Brain pericyte (primary cell): ENCODE measurements at places on chromosomes 13 and 19.

- DNase-seq = no peak
Observed at GRCh38 chr13:28438598-28439334, 56.2 kb downstream of the FLT1 start.

GRCh38 chr13:113625965-113626721 is 31.9 kb downstream of the ATP4B start:
- DNase-seq = no peak

- DNase-seq = no peak
Observed at GRCh38 chr13:102002287-102002686, 399.6 kb downstream of the FGF14 start.

DNA sequence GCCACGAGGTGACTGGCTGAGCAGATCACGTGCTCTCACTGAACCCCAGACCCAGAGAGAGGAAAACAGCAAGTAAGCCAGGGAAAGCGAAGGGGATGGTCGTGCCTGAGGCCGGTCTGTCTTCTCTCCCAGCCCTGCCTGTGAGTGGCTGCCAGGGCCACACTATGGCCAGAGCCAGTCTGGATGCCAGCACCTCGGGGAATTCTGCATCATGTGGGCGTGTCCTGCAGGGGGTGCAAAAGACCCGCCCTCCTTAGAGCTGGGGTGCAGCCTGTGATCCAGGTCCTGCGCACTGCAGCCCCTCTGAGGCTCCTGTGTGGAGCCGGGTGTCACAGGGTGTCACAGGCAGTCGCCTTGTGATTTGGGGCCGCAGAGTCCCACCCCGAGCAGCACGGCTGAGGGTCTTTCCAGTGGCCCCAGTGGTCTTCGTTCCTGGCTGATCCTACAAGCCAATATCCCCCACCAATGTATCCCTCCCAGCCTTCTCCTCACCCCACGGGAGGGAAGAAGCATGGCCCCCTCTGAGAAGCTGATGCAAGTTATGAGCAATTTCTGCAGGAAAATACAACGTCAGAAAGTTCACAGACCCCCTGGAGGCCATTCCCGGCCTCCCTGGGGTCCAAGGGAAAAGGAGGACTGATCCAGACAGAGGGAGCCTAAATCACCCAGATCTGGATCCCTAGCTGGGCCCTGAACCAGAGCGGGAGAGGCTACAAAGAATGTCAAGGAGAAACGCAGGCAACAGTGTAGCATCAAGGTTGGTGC is 7.7 kb downstream of the PPP1R12C start:
- DNase-seq = no peak

DNA sequence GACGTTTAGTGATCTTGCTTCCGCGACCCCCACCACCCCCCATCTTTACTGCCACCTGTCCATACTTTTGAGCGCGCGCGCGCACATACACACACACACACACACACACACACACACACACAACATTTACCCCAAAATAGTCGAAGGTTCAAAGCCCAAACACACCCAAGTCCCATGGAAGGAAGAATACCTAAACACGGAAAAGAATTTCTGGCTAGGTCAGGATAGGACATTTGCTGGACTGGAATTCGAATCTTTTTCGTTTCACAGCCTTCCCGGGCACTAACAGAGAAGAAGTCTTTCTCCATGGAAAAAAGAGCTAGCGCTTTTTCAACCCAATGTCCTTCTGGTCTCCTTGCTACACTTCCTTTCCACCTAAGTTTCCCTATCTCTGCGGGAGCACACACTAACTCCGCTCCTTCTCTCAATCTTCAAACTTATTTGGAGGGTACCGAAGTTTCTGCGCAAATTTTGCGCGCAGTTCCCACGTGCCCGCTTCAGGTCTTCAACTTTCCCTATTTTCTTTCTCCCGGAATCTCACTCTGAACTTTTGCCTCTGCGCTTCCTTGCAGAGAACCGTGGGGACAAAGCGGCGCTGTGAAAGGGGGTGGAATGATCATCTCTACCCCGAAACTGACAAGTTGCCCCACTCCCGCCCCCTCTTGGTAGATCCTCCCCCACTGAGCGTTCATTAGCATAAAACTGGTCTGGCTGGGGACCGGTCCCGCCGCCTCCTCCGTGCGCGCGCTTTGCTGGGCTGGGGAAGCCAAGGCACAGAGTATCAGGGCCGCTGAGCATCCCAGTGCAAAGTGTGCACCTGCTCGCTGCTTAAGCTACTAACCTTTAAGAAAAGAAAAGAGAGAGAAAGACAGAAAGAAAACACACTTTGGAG is 2.7 kb downstream of the DACH1 start:
- DNase-seq = no peak

GRCh38 chr19:29942404-29943261 is 594 bp downstream of the URI1 start:
- no peak for DNase-seq

DNA sequence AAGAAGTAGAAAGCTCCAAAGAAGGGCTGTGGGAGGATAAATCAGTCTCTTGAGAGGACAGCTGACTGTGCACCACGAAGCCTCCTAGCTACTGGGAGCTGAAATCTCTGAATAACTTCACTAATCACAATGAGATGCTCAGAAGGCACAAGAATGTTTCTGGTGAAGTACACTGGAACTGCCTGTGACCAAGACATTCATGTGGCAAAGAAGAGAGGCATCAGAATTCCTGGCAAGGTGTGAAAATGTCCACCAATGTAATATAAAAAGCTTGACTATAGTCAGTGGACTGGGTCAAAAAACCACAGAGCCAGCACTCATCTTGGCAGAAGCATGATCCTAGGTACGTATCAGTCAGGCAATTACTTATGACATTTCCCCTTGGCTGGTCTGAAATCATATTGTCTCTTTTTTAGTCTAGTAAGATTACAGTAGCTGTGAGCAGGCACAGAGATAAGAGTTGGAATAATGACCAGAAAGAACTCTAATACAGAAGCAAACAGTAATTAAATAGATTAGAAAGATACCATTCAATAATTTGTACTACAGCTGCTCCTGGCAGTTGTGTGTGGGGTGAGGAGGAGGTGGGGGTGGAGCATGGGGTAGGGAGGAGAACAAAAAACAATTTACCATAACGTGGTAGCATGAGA is 434.7 kb downstream of the DIAPH3 start:
- no peak for DNase-seq

GRCh38 chr19:29521291-29522075 is 4.3 kb upstream of the VSTM2B start:
- DNase-seq = no peak

GRCh38 chr19:34454091-34454490 is 25.9 kb downstream of the UBA2 start:
- DNase-seq = no peak

- DNase-seq = no peak
Observed at GRCh38 chr13:44449999-44450821, 76.6 kb downstream of the SERP2 start.

GRCh38 chr13:75637181-75637750 is 1.1 kb downstream of the LMO7 start:
- DNase-seq = no peak

- DNase-seq = no peak
Observed at GRCh38 chr13:32427852-32428580, at the start of gene N4BP2L1. Gene N4BP2L1, minus strand, starts transcription at chr13:32428130. Its CDS starts 48 bp downstream, at chr13:32428082.

DNA sequence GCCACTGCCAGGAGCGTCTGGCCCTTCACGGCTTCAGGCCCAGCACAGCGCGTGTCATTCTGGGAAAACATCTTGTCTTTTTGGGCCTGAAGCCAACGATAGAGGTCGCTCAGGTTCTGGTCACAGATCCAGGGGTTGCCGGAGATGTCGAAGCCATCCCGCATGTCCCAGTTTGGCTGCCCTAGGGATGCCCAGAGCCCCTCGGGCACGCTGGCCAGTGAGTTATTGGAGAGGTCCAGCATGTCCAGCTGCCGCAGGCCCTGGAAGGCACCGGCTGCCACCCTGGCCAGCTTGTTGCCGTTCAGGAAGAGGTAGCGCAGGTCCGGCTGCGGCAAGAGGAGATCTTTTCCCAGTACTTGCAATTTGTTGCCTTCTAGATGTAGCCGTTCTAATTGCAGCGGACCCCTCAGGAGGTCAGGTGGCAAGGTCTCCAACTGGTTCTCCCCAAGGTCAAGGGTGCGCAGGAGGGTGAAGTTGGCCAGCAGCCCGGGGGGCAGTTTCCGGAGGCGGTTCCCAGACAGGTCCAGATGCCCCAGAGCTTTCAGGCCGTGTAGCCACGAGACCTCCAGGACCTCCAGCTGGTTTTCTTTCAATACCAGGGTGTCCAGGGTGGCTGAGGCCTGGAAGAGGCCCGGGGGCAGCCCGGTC is 1.8 kb downstream of the LRG1 start:
- no peak for DNase-seq

DNA sequence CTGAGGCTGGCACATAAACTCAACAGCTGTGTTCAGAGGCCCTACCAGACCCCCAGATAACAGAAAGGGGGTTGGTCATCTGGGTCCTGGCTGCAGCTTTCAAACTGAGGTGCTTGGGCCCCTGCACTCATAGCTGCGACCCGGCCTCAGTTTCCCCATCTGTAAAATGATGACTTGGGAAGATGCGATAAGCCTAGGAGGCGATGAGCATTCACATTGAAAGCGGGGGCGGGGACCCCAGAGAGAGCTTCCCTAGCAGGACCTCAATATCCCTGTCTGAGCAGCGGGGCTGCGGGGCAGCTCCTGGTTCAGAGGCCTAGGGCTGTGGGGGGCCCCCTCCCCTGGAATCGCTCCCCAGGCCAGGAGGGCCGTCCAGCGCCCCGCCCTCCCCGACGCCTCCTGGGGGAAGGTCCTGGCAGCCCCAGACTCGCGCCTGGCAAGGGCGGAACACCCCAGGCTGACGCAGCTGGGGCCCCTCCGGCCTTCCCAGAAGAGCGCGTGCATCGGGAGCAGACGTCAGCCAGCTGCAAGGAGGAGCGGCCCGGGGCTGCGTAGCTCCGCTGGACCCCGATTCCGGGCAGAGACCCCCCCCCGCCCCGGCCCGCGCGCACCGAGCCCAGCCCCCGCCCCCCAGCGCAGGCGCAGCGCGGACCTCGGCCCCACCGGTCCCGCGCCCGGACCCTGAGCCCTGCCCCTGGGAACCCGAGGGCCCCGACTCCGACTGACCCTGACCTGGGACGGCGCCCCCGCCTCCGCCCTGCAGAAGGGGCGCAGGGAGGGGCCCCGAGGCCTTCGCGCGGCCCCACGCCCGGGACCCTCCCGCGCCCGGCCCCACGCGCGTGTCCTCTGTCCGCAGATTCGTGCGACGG is 3.5 kb downstream of the FSTL3 start:
- no peak for DNase-seq

- no peak for DNase-seq
Observed at GRCh38 chr13:37139356-37139755, 33.9 kb upstream of the CSNK1A1L start.

- DNase-seq = no peak
Observed at GRCh38 chr19:7789447-7789846, 26.4 kb downstream of the CLEC4M start.

DNA sequence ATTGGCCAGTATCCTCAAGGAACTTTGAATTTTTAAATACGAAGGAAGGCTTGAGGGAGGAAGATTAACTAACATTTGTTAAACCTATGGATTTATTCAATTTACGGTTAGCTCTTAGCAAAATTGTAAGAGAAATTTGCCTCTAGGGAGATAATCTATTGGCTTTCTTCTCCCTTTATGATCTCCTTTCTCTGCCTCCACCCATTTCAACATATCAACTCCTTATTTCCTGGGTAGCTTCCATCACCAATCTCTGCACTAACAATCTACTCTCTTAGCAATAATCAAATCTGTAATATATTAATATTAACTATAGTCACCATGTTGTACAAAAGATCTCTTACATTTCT is 233.9 kb upstream of the CSNK1A1L start:
- DNase-seq = no peak

GRCh38 chr19:47310819-47311218 is 1.2 kb downstream of the C5AR1 start:
- no peak for DNase-seq

- DNase-seq = no peak
Observed at GRCh38 chr19:54107876-54108490, 5.3 kb downstream of the NDUFA3 start.

- no peak for DNase-seq
Observed at GRCh38 chr19:54138489-54139256, 1.1 kb downstream of the CNOT3 start.

- no peak for DNase-seq
Observed at GRCh38 chr19:10111405-10111811, at the start of gene P2RY11. Gene P2RY11, plus strand, starts transcription at chr19:10111693. Its CDS starts 29 bp downstream, at chr19:10111722.

DNA sequence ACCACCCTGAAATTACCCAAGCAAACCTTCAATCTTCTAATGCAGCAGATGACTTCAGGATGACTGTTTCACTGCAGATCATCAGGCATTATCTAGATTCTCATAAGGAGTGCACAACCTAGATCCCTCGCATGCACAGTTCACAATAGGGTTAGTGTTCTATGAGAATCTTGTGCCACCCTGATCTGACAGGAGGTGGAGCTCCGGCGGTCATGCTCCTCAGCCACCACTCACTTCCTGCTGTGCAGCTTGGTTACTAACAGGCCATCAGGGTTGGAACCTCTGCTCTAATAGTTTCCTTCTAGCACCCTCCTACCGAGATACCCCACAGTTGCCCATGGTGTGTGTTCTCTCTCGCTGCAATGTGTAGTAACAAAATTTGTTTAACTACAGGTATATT is 442.8 kb downstream of the FGF14 start:
- DNase-seq = no peak

GRCh38 chr13:31930901-31931522 is 100.6 kb upstream of the FRY start:
- DNase-seq = no peak

DNA sequence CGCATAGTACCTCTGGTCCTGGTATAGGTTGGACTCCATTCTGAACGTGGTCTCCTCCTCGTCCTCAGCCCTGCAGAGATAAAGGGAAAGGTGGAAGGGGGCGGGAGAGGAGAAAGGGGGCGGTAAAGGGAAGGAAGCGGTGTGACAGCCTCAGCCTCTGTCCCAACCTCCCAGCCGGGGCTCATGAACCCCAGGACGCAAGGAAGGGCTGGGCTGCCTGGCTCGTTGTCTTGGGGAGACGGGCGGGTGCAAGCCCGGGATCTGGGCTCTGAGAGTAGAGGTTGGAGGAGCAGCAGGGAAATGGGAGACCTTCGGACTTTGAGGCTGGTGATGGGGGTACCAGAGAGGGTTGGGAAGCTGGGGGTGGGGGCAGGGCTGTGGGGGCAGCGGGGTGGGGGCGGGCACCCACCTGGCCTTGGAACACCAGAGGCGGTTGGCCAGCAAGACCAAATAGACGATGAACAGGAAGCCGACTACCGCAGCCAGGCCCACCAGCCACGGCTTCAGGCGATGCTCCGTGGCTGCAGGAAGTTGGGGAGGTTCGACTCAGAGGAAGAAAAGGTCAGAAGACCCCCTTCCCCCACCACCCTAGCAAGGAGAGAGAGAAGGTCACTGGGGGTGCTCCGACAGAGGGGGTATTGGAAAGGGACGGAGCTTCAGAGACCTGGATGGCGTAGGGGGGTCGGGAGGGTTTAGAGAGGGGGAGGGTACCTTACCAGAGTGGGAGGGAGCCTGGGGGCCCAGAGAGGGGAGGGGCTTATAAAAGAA is 1.7 kb downstream of the SMIM24 start:
- DNase-seq = no peak

DNA sequence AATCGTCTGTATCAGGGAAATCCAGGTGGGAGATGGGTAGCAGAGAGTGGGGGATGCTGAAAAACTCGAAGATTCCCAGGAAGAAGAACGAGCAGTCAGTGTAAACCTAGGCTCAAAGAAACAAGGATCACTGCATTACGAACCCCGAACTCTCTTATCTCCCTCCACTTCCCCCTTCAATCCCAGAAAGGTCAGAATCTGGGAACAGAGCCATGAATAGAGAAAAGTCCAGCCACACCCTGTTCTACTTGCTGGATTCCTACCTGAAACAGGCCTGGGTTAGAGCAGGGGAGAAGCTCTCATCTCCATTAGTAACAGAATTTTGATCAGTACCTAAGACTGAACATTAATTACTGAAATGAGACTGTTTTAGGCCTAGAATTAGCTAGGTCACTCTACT is 24.4 kb downstream of the EPSTI1 start:
- DNase-seq = no peak
